ENCODE measurements at places on chromosomes 4 and X. TPM values are rescaled to one million over a fixed set of nuclear protein-coding genes. Genes with fewer than 3 reads are reported as not detected.

GRCh38 chr4:91116861-91117260 is 989.7 kb downstream of the CCSER1 start:
- no peak for DNase-seq

GRCh38 chr4:165462009-165462408 is 83.2 kb downstream of the CPE start:
- DNase-seq = no peak

DNA sequence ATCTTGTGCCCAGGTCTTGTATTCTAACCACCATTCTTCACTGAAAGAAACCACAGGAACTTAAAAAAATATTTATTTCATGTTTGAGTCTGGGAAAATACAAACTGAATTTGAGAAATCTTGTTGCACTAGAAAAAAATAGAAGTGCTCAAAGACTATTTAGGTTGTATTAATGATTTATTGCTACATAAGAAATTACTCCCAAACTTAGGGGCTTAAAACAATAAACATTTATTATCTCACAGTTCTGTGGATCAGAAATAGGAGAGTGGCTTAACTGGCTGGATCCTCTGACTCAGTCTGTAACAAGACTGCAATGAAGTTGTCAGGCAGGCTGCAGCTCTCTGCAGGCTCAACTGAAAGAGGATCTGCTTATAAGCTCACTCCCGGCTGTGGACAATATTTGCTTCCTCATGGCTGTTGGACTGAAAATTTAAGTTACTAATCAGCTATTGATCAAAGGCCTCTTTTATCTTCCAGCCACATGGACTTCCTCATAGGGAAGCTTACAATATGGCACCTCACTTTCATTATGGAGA is 295.4 kb upstream of the FAM241A start:
- no peak for DNase-seq

DNA sequence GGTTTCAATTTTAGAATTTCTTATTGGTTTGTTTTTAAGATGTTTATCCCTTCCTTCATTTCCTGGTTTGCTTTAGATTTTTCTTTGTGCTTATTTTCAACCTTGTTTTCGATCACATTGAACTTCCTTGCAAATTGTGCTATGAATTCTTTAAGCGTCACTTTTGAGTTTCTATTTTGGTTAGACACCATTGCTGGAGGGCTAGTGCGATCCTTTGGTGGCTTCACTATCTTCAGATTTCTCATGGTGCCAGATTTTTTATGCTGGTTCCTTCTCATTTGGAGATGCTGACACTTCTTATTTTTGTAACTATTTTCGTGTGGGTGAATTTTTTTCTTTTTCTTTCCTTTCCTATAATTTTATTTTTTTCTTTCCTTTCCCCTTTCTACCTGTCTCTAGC is 227.2 kb upstream of the HDX start:
- no peak for DNase-seq

DNA sequence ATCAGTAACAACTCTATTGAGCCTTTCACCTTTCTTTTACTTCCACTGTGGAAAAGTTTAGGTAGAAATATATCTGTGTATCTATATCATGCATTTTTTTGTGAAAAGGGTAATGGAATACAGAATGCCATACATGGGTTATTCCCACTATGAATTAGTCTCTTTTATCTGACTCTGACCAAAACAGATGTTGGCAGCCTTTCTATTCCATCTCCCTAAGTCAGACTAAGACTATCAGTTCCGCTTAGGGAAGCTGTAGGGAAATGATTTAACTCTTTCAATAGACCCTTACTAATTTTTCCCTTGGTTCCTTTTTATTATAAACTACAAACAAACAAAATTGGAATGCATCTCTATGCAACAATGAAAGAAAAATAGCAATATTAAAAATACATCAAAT is 92.3 kb upstream of the LEF1 start:
- DNase-seq = no peak

- peak; percentile 15 for DNase-seq
These were observed 7.2 kb downstream of the GSTCD start for GRCh38 chr4:105715692-105716278.

DNA sequence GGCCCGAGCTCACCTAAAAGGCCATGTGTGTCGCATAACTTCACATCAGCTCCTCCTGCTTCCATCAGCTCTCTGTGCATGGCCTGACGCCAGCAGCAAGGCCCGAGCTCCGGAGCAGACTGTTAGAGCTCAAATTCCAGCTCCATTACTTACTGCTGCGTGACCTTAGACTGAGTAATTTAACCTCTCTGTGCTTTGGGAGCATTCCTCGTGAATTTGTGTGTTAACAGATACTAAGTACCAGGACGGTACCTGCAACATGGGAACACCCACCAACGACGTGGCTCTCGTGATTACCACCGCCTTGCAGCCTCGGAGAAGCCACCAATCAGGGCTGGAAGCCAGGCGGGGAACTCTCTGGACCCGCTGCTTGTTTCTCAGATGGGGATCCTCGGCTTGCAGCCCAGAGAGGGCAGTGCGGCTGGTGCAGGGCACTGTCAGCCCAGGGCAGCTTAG is 12.9 kb downstream of the LETM1 start:
- DNase-seq = no peak

- no peak for DNase-seq
These were observed 11.4 kb downstream of the PBDC1 start for GRCh38 chrX:76184276-76184675.

GRCh38 chr4:61070269-61070668 is 129.9 kb upstream of the ADGRL3 start:
- no peak for DNase-seq

- no peak for DNase-seq
These were observed 19.6 kb downstream of the UGT2B7 start for GRCh38 chr4:69115851-69116213.

- DNase-seq = no peak
These were observed 35.4 kb downstream of the WDR1 start for GRCh38 chr4:10081218-10081606.

- no peak for DNase-seq
These were observed 575 bp upstream of the KLHL5 start for GRCh38 chr4:39061457-39061856.

- no peak for DNase-seq
These were observed 73.9 kb downstream of the AMELX start for GRCh38 chrX:11366998-11367595.

DNA sequence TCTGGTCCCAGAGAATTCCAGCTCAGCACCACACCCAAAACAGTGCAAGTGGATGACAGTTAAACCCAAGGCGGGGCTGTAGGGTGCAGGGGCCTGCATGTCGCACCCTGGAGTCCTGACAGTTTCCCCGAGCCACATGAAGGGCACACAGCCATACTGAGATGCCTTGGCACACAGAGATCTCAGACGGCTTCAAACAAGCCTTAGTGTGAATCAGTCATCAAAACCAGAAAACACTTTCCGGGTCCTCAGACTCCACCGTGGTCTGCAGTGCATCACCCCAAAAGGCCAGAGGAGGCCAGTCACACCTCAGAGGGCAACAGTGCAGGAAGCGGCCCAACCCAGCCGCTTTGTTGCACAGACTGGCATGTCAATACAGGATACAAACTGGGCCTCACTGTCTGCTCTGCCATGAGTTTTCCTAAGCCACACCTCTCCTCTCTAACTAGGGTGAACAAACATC is 64.6 kb upstream of the ENPP6 start:
- DNase-seq = no peak

DNA sequence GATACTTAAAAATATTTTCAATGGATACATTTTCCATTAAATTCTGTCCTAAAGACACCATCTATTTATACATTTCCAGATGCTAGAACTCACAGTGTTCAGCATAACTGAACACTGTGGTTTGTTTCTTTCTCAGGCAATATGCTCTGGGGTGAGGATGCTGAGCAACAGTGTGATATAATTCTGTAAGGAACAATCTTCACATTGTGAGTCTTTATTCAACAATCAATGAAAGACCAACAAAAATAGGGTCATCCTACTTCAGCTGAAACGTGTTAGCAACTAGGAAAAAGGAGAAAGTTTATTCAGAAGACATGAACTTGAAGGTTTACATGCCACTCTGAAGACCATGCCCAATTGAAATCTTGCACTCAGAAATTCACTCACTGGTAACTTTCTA is 284.8 kb downstream of the UNC5C start:
- DNase-seq = no peak

GRCh38 chrX:23003116-23003515 is 3.4 kb downstream of the DDX53 start:
- no peak for DNase-seq

- no peak for DNase-seq
These were observed 57.5 kb upstream of the SMIM10 start for GRCh38 chrX:134933248-134933647.

- DNase-seq = no peak
These were observed 21.4 kb downstream of the PTPN13 start for GRCh38 chr4:86615501-86615900.

DNA sequence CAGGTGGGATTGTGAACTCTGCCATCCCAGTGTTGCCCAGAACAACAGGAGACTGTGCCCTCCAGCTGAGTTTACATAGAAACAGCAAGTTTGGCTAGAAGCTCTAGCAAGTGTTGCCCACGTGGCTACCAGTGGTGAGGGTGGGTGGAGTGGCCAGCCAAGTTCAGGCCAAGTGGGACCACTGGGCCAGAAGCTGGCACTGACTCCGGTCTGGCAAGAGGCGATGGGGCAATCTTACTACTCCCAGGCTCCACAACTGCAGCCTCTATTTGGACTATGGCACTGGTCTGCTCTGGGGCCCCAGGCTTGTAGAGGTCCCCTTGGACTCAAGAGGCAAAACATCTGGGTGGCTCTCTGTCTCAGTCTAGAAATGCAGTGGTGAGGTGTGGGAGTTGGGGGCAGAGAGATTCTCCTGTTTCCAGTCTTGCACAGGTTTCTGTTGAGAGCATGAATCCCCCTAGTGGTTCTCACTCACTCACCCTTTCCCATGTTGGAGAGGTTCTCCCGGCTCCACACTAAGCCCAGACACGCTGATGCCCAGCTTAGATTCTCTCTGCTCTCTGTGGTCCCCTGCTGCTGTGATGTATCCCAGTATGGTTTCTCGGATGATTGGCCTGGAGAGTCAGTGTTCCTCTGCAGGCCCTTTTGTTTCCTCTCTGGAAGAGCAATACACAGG is 615.3 kb downstream of the PDHA2 start:
- no peak for DNase-seq

DNA sequence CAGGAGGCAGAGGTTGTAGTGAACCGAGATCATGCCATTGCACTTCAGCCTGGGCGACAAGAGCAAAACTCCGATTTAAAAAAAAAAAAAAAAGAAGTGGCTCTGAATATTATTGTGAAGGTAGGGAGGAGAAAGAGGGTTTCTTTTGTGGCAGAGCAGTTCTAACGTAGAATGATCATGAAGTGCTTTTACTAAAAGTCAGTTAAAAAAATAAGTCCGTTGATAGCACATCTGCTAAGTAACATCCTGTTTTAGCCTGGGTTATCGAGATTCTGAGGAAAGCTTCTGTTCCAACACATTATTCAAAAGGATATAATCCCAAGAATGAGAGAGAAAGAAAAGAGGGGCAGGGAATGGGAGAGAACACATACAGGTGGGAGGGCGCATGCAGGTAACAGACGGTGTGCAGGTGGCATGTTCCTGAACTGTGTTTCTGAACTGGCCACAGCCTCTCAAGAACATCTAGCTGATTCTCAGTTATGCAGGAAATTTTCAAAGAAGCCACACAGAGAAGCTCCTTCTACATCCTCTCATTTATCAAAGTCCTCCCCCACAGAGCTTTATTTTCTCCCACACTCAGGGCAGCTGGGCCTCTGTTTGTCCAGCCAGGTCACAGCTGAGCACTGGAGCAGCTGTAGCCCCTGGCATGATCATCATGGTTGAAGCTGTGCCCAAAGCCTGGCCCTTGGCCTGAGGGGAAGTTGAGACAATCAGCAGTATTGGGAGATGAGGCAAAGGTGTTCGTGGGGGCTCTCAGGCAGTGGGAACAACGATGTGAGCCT is 342.3 kb downstream of the ZNF674 start:
- no peak for DNase-seq

- DNase-seq = no peak
These were observed 1005.5 kb downstream of the ARAP2 start for GRCh38 chr4:35238793-35239192.

GRCh38 chr4:106366026-106366425 is 2.6 kb downstream of the GIMD1 start:
- no peak for DNase-seq

DNA sequence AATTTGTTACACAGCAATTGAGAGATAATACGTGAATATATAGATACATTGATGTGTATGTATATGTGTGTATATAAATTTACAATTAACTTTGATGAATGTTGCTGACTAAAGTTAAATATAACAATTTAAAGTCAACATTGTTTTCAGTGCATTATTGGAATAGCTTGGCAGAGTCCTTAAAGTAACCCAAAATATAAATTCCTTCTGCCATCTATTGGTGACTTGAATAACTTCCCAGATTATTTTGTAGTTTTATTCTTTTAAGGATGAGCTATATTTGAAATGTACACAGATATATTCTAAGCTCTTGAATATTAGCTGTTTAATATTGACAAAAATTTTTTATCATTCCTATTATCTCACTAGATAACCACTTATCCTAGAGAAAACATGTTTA is 298.2 kb upstream of the FSTL5 start:
- no peak for DNase-seq

- no peak for DNase-seq
These were observed 29.0 kb upstream of the TCP11X1 start for GRCh38 chrX:102185967-102186720.

Gene PLXNB3
- 0.03 TPM for total RNA-seq

Gene CXCL3
- total RNA-seq = 0.34 TPM

Gene POU3F4
- not detected for total RNA-seq

Gene IKBKG
- 24.2 TPM for total RNA-seq

Gene COL25A1
- total RNA-seq = 0.16 TPM

Gene SH3TC1
- total RNA-seq = 4.3 TPM

Gene PLAC8
- total RNA-seq = 123 TPM

Gene KLHL4
- total RNA-seq = 3.9 TPM

Gene CORIN
- not detected for total RNA-seq

Gene YY2
- 1.7 TPM for total RNA-seq

Gene ARHGAP24
- total RNA-seq = 3.4 TPM

Gene SOX3
- not detected for total RNA-seq

Gene CXCR3
- total RNA-seq = not detected

Gene IL21
- total RNA-seq = not detected

Gene PABPC1L2A
- not detected for total RNA-seq

Gene SRPX2
- 33.9 TPM for total RNA-seq

Gene TBC1D9
- total RNA-seq = 15.0 TPM

Gene GLOD5
- total RNA-seq = not detected

Gene MAGEB17
- total RNA-seq = 0.11 TPM

All from SJSA1 (cell line).